Right lobe of liver (tissue), 6 donors: ENCODE measurements at places on chromosomes 11 and 22. TPM values are rescaled to one million over a fixed set of nuclear protein-coding genes. Genes with fewer than 3 reads are reported as not detected.

GRCh38 chr11:130829920-130830511 lies 86.3 kb downstream of the SNX19 start:
- DNase-seq = no peak

GRCh38 chr22:37262346-37262745 lies 18.3 kb upstream of the RAC2 start:
- peak; percentile 7 for DNase-seq

The KRTAP5-8 gene
- not detected for total RNA-seq

The C11orf42 gene
- total RNA-seq = not detected

GRCh38 chr22:36520423-36520822 lies 8.5 kb downstream of the EIF3D start:
- no peak for DNase-seq
